ENCODE measurements at places on chromosomes 13 and 19.

DNA sequence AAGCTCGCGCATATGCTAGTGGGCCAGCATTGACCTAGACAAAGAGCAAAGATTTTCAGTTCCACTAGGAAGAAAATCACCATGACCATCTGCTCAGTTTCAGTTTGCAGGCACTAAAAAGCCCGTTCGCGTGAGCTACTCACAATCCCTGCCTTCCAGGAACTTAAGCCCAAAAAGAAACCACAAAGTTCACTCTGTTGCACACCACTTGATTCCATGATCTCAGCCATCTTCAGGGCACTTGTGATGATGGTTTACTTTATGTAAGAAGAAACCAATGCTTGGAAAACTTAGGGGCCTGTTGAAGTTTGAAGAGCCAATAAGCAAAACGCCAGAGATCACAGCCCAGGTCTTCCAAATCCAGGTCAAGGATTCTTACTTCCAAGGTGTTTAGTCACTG, 45.0 kb upstream of the SLC15A1 start:
- ATAC-seq: no peak

DNA sequence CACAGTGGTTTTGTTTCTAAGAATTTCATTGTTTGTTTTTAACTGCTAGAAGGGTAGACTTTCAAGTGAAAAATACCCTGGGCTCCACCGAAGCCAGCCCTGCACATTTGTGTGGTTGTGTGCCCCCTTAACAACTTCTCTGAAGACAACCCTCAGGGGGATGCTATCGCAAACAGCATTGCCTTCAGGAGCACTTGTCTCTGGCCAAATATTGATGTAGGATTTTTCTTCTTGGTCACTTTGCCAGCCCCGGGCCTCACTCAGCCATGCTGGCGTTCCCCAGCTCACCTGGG, 69.2 kb upstream of the SERP2 start:
- no peak for ATAC-seq

- peak; percentile 59 for ATAC-seq
These were observed 48.6 kb upstream of the TCF3 start for GRCh38 chr19:1700733-1701663.

- no peak for ATAC-seq
These were observed 40.2 kb upstream of the PEG3 start for GRCh38 chr19:56880592-56881190.

DNA sequence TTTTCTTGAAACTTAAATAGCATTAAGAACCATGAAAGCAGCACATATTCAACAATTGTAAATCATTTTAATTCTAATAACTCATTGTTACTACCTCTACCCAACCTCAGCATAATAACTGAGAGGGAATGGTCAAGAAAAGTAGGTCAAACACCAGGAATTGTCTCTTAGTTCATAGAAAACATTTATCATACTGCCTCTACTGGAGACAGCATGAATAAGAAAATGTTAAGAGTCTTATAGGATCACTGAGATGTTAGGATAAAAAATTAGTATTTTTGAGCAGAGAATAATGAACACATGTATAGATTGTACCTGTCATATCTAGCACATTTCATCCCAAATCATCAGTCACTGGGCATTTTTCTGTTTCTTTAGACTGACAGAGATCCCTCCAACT, 515.3 kb downstream of the PCDH9 start:
- peak; percentile 33 for ATAC-seq

DNA sequence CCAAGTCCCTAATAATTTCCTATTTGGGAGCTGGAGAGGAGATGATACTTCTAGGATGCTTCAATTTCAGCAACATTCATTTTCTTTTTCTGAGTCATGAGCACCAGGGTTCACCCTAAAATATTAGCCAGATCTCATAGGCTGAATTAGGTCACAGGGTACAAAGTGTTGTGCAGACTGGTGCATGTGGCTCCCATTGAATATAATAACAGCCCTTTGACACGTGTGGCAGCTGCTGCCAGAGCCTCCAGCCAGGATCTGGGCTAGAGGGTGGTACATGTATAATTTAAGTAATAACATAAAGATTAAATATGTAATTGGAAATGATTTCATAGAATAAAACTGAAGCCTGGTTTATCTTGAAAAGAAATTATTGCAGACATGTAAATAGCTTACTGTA, 244.9 kb downstream of the ATP8A2 start:
- ATAC-seq: no peak

- ATAC-seq: peak; percentile 9
These were observed 75.2 kb upstream of the MCF2L start for GRCh38 chr13:112893570-112894422.

GRCh38 chr13:112055915-112056269, 11.1 kb upstream of the SOX1 start:
- ATAC-seq: no peak

DNA sequence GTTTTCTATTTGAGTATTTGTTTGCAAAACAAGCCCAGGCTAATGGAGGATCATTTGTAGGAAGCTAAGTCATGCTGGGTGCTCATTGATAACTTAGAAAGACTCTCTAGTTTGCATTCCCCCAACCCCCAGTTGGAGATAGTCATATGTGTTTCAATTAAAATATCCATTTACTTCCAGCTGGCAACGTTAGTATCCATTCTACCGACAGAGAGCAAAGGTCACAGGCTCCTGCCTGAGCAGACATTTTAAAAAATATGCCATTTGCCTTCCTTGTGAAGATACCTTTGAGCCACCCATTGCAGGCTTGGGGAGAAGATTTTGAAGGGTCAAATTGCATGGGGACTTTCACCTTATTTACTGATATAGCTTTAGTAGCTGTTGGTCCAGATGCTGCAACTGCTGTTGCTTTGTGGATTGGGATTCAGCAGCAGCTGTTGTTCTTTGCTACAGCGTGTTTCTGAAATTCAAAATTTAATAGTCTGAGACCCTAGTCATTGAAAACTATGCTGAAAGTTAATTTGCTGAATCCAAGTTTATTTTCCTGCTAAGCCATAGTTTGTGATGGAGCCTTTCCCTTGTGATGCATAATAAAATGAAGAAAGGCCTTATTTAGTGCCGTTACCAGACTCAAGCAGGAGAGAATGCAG, 335.1 kb downstream of the GPC6 start:
- ATAC-seq: no peak

- ATAC-seq: no peak
These were observed 41.2 kb downstream of the CARS2 start for GRCh38 chr13:110664673-110665072.

- peak; percentile 100 for ATAC-seq
These were observed 4.2 kb downstream of the FPR3 start for GRCh38 chr19:51799034-51799773.

GRCh38 chr13:91576590-91576989, 178.2 kb downstream of the GPC5 start:
- ATAC-seq: no peak

DNA sequence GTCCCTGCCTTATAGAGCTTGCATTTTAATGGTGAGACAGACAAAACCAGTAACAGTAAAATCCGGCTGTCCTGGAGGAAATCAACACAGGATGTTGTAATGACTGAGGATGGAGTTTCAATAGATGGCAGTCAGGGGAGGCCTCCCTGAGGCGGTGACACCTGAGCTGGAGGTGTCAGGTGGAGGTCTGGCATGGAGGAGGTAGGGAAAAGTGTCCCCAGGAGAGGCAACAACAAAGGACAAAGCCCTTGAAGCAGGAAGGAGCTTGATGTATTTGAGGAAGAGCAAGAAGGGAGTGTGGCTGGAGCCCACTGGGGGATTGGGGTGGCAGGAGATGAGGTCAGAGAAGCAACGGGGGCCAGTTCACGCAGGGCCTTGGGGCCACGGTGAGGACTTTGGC, 7.8 kb downstream of the GRIN2D start:
- no peak for ATAC-seq

DNA sequence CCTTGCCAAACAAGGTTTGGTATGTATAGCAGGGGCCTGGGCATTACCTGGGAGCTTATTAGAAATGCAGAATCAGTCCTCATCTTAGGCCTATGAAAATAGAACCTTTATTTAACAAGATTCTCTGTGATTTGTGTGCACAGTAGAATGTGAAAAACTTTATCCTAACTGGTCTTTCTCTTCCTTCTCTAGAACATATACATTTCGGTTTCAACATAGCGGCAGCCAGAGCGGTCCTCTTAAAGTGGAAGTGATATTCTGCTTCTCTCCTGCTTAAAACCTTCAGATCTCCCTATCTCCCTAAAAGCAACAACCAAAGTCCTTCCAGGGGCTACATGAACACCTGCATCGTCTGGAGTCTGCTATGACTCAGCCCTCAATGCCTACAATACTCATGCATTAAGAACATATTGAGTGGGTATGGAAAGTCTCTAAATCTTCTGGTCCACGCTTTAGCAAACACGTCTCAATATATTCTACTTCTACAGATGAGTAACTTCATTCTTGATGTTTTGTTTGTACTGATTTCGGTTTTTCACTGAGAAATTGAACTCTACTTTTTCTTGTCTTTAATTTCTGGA, 84.5 kb downstream of the SPRY2 start:
- no peak for ATAC-seq

- peak; percentile 64 for ATAC-seq
These were observed 4.5 kb downstream of the FAM174C start for GRCh38 chr19:1279782-1280341.

Measured in SK-N-SH treated with all-trans-retinoic acid at 6 μM for 48 hours (cell line).